ENCODE measurements at places on chromosomes 7 and 10.

GRCh38 chr7:36937754-36938563 lies 213.7 kb upstream of the AOAH start:
- DNase-seq: no peak

DNA sequence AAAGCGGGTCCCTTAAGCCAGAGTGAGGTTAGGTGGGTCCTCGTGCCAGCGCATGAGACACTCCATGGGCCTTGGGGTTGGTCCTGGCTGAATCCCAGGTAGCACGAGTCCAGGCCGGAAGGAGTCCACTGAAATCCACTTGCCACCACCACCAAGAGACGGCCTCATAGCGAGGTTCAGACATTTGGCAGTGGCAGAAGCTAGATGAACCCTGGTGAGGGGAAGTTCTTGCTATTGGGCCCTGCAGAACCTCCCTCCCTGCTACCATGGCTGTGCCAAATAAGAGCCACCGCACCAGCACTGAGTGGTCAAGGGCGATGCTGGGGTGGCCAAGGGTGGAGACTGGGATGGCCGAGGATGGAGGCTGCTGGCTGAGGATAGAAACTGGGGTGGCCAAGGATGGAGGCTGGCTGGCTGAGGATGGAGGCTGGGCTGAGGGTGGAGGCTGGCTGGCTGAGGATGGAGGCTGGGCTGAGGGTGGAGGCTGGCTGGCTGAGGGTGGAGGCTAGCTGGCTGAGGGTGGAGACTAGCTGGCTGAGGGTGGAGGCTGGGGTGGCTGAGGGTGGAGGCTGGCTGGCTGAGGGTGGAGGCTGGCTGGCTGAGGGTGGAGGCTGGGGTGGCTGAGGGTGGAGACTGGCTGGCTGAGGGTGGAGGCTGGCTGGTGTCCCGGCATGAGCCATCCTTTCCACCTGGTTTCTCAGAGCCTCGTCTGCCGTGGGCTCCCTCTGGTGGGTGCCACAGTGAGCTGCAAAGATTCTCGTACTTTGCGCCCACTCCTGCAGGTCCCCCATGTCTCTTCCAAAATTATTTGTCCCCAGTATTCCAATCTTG lies 88.2 kb downstream of the ELFN1 start:
- DNase-seq: no peak

- no peak for DNase-seq
Measured at GRCh38 chr7:88224601-88225275, 4.9 kb upstream of the SRI start.

DNA sequence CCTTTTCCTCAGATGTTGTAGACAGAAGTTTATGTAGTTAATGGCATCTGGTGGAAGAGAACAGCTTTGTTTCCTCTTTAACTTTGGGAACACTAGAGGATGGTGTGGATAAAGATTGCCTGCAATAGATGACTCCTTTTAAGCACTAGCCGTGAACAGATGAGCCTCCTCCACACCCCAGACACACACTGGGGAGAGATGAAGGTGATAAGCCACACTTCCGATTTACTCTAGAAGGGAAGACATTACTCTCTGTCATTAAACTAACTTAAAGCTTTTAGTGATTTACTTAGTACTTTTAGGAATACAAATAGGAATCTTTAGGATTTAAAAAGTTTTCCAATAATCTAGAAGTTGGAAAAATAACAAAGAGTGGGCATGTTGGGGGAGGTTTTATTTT lies 6.8 kb downstream of the HSPA14 start:
- DNase-seq: no peak

DNA sequence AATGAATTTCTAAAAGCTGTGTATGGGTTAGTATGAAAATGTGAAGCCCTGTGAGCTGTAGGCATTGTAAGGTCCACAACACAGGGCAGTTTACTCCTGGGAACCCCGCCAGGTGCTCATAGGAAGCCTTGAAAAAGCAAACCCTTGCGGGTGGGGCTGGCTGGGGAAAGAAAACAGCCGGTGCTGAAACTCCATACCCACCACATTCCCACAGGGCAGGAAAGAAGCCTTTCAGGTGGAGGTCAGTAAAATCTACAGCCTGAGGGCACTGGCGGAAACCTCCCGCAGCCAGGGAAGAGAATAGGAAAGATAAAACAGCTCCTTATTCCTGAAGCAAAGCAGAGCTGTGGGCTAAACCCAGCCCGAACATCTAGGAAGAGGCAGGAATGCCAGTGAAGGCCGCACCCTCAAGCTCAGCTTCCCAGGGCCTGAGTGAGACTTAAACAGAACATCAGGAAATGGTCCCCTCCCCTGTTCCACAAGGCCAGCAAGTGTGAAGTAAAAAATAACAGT lies 34.7 kb downstream of the PODXL start:
- no peak for DNase-seq

GRCh38 chr10:79049931-79050895 lies 18.6 kb upstream of the ZMIZ1 start:
- DNase-seq: no peak

GRCh38 chr7:17307558-17307957 lies 9.1 kb downstream of the AHR start:
- no peak for DNase-seq

GRCh38 chr10:71435571-71436267 lies 39.0 kb downstream of the CDH23 start:
- no peak for DNase-seq

DNA sequence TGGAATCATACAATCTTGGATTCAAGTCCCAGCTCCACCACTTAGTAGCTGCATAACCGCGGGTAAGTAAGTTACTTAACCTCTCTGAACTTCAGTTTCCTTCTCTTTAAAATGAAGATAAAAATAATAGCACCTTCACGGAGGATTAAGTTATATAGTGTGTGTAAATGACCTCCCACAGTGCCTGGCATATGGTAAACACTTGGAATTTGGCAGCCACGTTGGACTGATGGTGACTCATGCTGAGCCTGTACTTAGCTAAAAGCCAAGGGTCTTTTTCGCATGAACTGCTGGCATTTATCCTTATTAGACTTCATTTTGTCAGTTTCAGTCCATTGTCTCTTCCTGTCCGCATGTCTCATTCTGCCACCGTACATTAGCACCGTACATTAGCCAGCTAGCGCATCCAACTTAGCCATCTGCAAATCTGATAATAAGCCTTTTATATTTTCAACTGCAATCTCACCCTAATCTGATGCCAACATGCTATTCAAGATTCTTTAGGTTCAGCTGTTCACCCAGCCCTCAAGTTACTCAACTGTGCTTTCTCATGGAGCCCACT lies 11.2 kb downstream of the SLC13A4 start:
- no peak for DNase-seq

DNA sequence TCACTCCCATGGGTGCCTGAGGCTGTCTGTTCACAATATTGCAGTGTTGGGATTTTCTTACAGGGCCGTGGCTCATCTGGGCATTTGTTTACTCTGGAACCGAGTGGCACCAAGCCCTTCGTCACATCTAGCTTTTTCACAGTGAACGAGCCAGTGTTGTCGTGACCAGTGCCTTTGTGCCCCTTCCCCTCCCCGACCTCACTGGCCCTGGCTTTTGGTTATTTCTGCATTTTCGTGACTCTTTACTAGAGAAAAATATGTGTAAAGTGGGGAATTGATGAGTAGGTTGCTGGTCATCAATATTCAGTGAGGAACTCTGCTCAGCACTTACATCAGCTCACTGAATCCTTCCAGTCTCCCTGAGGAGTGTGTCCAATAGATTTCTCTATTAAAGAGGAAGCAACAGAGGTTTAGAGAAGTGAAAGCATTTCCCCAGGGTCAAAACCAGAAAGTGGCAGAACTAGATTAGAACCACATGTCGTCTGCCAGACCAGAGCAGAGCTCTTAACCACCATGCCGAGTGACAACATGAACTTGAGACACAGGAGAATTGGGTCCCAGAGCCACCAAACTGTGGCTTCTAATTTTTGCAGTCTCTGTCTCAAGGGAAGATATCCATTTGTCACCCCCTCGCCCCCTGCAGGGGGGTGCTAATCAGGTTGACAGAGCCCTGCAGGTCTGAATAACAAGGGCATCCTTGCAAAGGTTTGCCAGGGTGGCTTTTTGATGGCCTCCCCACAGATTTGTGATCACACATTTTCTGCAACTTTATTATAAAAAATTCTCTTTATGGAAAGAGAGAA lies 125.3 kb downstream of the CHN2 start:
- no peak for DNase-seq

GRCh38 chr10:95741807-95742467 lies 14.0 kb upstream of the ENTPD1 start:
- DNase-seq: no peak

Measured in NCI-H1048 (cell line).